A549 treated with Hydrocortisone at 1 μM for 4 hours (cell line): ENCODE measurements at places on chromosomes 3 and 15. TPM values are rescaled to one million over a fixed set of nuclear protein-coding genes. Genes with fewer than 3 reads are reported as not detected.

SEMA3F gene
- total RNA-seq: 12.7 to 20.4 TPM (median 16.9 TPM) in 5 replicates

SKOR1 gene
- total RNA-seq: 0.02 to 0.07 TPM (median 0.05 TPM) in 5 replicates

NLGN1 gene
- not detected in 5 replicates for total RNA-seq

HGD gene
- 16.4 to 23.7 TPM (median 21.8 TPM) in 5 replicates for total RNA-seq

DPPA4 gene
- total RNA-seq: not detected in 5 replicates

MORC1 gene
- total RNA-seq: not detected in 5 replicates

ACKR4 gene
- not detected in 5 replicates for total RNA-seq
